ENCODE measurements at places on chromosomes 6 and 20.

- DNase-seq: no peak
These were observed 136.3 kb upstream of the NEDD9 start for GRCh38 chr6:11368760-11369159.

- no peak for DNase-seq
These were observed 56.2 kb upstream of the ARID1B start for GRCh38 chr6:156720691-156721685.

DNA sequence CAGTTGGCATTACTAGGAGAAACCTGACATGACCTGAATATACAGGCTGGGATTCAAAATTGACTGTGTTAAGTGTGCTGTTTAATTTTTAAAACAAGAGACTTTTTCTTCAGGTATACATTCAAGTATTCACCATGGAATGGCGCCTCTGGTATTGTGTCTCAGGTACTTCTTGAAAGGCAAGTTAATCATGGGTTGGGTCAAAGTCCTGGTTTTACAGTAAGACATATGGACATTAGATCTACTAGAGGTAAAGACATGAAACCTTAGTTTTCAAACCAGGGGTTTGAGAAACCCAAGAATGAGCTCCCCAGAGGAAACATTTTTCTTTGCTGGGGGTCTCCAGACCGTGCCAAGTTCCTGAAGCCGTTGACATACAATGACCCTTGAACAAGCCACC, 232.4 kb downstream of the SAMD5 start:
- no peak for DNase-seq

DNA sequence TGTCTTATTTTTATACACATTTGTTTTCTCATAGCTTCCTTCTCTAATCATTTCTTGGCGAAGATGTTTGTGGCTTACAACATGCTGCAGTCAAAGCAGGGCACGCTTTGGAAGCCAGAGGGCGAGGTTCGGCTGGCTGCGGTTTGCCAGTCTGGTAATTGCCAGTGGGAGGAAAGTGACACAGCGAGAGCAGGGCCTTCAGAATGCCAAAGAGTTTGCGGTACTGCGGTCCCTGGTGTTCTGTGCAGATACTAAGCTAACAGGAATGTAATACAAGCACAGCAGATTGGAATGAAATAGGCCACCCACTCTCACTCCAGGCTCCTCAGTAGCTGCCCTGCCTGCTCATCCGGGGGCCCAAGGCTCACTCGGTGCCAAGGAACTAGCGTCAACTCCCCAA, 58.7 kb upstream of the TGM3 start:
- peak; percentile 55 for DNase-seq

DNA sequence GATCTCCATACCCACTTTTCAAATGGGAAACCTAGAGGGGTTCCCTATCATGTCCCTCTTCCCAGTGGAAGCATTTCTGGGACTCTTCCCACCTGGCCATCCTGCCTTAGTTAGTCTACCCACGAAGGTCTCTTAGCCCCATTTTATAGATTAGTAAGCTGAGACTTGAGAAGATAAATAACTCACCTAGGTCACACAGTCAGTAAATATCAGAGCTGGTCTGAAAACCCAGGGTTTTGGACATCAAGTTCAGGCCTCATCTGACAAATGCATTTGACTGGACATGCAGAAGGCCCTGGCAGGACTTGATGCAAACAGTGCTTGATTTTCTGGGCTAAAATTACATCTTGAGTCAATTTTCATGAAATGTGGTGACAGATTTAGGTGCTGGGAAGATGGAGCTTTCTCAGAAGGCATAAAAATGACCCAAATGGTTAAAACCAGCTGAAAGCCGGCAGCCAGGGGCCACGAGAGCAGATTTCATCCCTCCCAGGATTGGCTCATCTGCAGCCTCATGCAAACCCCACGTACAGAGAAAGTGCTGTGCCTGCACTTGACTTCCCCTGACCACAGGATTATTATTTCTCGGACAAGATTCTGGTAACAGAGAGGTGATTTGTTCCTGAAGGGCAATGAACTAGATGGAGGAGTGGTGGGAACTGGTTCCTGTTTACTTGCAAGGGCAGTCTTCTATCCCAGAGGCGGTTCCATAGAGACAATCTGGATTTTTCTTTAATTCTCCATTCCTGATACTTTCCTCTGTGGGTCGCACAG, 23.1 kb downstream of the CPNE5 start:
- DNase-seq: no peak

DNA sequence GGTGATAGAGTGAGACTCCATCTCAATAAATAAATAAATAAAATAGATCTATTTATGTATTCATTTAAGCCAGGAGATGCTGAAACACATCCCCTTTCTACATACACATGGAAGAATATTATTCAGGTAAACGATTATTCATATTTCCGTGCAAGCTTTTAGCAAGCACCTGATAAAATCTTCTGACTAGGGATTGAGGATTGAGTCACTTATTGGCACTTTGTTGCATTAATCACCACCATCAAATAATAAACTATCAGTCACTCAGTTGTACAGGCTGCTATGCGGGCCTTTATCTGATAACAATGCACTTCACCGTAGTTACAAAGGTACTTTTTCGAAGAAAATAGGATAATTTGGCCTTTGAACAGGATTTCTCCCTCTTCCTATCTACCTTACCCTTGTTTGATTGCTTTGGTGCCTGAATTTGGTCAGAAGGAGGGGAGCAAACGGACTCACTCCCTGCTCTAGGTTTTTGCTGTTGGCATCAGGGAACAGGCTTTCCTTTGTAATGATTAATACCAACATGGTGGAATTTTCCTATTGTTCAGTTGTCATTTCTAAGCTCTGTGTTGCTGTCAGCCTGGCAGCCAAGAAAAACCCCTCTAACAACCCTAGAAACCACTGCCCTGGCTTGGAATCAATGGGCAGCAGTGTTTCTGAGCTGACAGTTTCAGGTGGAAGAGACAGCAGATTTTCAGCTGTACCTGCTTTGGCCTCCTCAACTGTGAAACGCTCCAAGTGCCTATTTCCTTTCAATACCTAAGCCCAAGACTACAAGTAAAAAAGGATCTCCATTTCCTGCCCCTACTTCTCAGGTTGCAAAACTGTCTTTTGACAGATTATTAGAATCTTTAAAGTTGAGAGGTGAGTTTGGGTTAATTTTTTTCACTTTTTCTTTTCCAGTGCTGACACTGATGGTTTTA, 63.0 kb downstream of the MYB start:
- no peak for DNase-seq

DNA sequence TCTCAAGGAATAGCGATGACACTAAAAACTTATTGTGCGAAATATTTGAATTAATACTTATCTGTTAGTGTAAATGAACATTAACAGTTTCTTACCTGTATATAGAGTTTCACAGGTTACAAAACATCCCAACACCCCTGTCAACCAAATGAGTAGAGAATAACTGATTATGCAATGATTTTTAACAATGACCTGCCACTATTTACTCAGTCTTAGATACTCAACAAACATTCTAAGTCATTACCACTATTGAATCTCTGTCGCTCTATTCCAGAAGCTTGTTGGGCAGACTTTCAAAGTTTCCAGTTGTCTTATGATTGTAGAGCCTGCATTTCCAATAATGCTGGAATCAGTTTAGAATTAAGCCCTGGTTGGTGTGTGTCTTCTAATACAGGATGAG, 85.5 kb downstream of the RNF182 start:
- DNase-seq: no peak

GRCh38 chr6:108877046-108877751, 29.0 kb downstream of the ARMC2 start:
- DNase-seq: no peak

DNA sequence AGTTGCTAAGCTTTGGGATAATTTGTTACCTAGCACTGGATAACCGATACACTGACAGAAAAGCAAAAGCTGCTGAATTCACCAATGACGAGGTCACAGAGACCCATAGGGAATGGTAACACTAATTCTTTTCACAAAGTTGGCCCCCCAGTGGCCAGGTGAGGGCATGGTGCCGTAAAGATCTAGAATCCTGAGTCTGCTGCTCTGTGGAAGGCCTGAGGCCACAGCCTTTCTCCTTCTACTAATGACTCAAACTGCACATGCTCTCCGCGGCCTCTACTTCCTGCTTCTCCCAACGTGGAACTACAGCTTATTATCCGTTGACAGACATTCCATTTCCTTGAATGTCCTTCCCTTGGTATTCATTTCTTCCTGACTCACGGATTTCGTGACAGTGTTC, 127.1 kb downstream of the OPRM1 start:
- DNase-seq: no peak

GRCh38 chr6:16380220-16380809, 141.9 kb downstream of the GMPR start:
- DNase-seq: peak; percentile 67

GRCh38 chr6:166658792-166659150, 31.7 kb upstream of the RPS6KA2 start:
- no peak for DNase-seq

- peak; percentile 37 for DNase-seq
These were observed 1.3 kb downstream of the HIVEP2 start for GRCh38 chr6:142943711-142944123.

- no peak for DNase-seq
These were observed 145.7 kb upstream of the GGTLC1 start for GRCh38 chr20:24134284-24134683.

DNA sequence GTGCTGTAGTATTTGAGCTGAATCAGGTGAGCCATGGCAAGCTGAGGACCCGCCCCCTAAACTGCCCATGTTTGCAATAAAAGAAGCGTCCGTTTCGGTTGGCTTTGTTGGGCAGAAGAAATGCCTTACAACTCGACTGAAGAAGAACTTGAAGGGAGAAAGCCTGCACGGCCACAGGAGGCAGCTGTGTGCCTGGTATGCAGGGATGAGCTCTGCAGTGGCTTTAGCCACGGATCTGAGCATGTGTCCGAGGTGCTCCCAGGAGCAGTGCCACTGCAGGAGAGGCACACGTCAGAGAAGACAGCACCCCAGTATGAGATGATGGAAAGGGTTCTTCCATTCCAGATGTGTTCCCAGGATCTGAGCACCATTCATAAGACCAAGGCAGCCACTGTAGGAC, 23.5 kb downstream of the KIZ start:
- DNase-seq: no peak

GRCh38 chr6:109060571-109060970, 34.1 kb downstream of the SESN1 start:
- DNase-seq: no peak

DNA sequence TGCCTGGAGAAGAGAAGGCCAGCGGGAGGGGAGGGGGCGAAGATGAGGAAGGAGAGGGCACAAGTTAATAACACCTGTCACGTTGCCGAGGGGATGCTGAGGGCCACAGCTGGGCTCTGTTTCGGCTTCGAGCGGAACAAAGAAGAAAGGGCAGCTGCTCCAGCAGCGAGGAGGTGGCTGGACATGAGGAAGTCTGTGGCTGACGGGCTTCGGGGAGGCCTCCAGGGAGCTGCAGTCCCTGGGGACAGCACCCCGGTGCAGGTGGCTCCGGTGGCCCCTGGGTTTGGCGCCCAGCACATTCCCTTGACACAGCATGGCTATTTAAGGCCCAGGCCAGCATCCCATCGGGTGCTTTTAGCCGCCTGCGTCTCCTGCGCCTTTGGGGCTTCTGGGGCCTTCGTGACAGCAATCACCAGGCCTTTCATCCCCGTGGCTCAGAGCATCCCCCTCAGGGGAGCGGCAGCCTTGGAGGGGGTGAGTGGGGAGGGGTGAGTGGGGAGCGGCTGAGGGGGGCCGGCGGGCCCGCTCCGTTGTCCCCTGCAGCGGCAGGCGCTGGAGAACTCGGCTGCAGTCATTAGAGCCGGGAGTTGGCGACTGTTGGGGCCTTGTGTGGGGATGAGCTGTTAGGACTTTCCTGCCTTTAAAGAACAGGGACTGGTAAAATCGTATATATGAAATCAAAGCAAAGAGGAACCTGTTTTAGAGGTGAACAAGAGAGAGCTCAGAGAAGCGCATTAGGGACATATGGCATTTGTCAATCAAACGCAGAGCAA, 99.0 kb downstream of the TMEM242 start:
- DNase-seq: no peak

GRCh38 chr20:59569305-59569704, 35.0 kb upstream of the PHACTR3 start:
- no peak for DNase-seq

DNA sequence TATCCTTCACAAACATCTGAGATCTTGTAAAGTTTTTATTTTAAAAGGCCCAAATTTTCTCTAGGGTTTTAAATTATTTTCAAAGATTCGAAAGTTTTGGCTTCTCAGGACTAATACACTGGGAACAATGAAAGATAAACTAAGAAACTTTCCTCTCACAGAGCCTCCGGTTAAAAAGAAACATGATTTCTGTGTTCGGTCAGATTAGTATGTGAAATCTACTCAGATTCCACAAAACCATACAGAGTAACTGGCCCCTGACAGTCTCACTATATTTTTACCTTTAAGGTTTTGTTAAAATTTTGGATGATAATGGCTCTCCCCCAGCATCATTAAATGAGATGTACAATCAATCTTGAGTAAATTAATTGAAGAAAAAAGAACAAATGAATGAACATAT, 471.0 kb downstream of the COL12A1 start:
- no peak for DNase-seq

DNA sequence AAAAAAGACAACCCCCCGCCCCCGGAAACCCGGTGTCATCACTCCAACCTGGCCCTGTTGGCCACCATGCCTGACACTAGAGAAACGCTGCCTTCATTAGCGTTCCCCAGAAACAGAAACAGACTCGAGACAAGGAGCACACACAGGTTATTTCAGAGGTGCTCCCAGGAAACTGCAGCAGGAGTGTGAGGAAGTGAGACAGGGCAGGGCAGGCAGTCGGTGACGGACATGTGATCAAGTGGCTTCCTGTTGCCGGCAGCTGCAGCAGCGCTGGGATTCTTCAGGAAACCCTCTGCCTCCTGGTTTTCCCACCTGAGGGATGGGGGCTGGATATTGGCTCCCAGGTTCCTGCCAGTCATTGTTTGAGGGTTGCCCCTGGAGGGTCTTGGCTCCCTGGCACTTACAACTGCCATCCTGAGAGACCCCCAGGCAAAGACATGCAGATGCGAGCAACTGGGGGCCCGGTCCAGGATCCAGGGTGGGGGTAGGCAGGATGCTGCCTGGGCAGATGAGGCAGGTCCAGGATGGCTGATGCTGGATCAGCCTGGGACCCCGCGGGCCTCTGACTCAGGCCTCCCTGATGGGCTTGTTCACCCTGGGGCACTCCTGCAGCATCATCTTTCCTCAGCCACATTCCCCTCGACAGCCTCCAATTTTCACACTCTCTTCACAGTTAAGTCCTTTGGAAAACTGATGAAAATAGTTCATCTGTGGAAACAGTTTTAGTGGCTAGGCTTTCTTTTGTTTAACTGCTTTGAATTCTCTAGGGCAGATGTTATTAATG, 150.7 kb upstream of the SYNDIG1 start:
- DNase-seq: no peak

DNA sequence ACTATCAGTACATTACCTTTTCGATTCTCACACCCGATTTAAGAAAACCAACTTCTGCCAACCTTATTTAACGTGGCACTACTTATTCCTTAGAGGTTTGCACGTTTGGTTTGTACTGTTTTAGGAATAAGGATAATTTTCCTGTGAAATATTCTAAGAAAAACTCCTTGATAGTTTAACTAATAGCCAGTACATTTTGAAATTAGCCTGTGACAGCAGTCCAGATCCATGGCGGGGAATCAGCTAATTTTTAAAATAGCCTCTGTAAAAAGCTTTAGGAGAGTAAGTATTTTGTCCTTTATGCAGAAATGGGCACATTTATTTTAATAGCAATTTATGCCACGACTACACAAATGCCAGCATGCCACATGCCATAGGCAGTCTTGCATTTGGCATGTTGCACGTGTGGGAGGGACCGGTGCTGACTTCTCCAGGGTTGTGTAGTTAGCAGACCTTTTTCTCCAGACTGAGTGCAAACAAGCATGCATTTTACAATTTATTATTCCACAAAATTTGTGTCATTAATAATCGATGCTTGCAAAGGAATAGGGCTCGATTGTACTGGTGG, 6.2 kb downstream of the FOXC1 start:
- DNase-seq: no peak

GRCh38 chr6:11235062-11235461, 2.6 kb upstream of the NEDD9 start:
- no peak for DNase-seq

Data from head of caudate nucleus (tissue), 42 donors.